ENCODE measurements at places on chromosomes 3 and 15. TPM values are rescaled to one million over a fixed set of nuclear protein-coding genes. Genes with fewer than 3 reads are reported as not detected.

DNA sequence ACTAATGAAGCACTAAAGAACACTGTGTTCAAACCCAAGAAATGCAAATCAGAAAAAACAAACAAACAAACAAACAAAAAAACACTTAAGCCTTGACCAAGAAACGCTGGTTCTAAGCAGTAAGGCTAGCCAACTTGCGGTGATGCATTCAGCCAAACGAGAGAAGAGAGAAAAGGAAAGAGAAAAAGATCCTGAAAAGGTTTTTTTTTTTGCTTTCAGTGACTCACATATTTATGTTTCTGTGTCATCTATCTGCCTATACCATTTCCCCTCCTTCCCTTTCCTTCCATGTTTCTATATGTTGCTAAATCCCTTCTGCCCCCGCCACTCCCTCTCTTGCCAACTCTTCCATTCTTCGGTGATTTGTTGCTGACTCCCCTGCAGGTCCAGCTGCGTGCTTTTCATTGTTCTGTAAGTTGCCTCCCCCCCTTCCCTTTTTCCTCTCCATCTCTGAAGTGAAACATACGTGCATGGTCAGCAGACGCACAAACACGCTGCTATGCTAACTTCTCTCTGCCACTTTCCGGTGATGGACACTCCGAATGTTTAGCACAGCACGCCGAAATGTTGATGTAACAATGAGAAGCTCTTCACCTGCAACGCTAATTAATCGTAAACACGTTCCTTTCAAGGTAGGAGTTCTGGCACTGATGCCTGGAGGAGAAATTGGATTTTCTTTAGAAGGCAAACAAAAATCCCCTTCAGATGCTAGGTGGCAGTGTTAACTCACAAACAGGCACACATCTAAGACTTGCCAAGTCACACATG lies 154.4 kb downstream of the TUSC7 start:
- peak; percentile 19 for DNase-seq

- peak; percentile 94 for DNase-seq
Observed at GRCh38 chr3:157785102-157785826, 282.0 kb upstream of the VEPH1 start.

- DNase-seq, result no peak
Observed at GRCh38 chr3:54008099-54008498, 114.3 kb upstream of the CACNA2D3 start.

DNA sequence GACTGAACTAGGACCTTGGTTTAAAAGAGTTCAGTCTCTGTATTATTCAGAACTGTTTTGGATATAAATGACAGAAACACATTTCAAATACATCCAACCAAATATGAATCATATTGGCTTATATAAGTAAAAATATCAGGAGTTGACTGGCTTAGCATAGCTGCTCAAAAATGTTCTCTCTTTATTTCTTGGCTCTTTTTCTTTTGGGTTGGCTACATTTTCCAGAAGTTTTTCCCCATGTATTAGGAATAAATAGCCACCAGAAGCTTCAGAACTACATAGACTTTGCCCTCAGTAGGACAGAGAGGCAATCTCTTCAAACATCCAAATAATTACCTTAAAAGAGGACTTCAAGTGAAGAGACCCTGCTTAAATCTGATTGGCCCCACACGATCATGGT lies 32.7 kb downstream of the KCNMB2 start:
- DNase-seq, result no peak

- no peak for DNase-seq
Observed at GRCh38 chr15:65740148-65740547, 51.9 kb downstream of the DENND4A start.

GRCh38 chr3:100500320-100500880 lies 8.0 kb downstream of the TMEM45A start:
- DNase-seq, result peak; percentile 51

- no peak for DNase-seq
Observed at GRCh38 chr3:78794431-78794830, 973.4 kb downstream of the ROBO1 start.

DNA sequence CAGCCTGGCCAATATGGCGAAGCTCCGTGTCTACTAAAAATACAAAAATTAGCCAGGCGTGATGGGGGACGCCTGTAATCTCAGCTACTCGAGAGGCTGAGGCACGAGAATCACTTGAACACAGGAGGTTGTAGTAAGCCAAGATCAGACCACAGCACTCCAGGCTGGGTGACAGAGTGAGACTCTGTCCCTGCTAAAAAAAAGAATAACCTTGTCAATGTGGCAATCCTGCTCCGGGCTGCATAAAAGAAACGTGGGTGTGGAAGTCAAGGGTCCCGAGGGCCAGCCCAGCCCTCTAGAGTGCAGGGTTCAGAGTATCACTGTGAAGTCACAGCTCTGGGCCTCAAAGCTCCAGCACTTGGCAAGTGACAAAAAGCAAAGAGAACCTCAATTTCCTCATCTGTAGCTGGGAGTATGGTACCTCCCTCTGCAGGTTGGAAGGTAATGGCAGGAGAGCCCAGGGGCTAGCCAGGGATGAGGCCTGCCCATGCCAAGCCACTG lies 73.5 kb upstream of the IQSEC1 start:
- DNase-seq, result no peak

- no peak for DNase-seq
Observed at GRCh38 chr3:46504789-46505188, 7.0 kb downstream of the RTP3 start.

DNA sequence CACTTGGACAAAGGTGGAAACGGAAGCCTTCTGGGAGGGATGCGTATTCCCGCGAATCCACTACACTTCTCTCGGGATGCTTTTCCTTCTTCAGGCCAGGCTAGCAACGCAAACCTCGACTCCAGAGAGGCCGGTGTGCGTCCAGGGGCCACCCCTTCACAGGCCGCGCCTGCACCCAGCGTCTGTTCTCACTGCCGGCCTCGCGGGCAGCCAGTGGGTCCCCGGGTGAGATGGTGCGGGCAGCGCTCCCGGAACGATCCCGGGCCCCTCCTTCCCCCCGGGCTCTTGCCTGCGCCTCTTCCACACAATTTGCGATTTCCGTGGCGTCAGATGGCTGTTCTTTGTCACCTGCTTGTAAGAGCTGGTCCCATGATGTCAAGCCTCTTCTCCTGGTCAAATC lies 27.3 kb downstream of the GABRA5 start:
- DNase-seq, result no peak

DNA sequence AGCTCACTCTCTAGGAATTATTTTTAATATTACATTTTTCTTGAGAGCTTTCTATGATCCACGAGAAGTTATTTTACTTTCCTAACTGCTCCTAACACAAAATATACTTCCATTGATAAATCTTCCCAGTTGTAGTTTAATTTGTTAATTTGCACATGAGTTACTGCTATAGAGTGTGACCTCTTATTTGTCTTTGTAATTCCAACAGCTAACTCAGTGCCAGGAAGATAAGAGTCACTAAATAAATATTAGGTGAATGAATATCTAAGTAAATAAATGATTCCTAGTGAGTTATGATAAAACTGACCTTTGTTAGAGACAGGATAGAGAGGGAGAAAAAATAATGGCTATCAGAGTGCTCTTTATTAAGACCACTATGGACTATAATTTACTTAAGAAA lies 319.9 kb downstream of the NAALADL2 start:
- peak; percentile 8 for DNase-seq

- no peak for DNase-seq
Observed at GRCh38 chr3:49172551-49173041, 1.2 kb downstream of the KLHDC8B start.

DNA sequence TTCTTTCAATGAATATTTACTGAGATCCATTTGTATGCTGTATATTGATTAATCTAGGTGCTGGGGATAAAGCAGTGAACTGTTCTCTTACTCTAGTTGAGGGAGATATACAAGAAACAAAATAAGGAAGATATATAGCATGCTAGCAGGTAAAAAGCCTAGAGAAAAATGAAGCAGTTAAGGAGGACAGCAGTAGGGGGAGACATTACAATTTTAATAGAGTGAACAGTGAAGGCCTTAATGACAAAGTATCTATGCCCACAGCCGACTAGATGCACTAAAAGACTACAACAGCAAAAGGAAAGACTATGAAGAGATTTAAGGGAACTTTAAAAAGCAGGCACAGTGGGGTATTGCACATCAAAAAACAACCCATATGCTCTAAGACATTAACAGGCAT lies 81.4 kb downstream of the XRN1 start:
- peak; percentile 9 for DNase-seq

DNA sequence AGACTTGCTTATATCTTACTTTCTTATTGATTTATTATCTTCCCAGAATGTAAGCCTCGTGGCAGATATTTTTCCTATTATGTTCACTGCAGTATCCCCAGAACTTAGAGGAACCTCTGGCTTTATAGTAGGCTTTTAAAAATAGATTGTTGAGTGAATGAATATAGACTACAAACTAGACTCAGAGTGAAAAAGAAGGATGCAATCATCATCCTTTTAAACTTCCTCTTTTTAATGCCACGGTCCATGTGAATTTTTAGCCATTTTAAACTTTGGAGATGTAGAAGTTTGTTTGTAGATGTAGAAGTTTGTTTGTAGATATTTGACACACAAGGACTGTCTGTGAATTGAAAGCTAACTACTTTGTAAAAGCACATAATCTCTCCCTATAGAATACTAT lies 7.2 kb upstream of the P2RY12 start:
- no peak for DNase-seq

DNA sequence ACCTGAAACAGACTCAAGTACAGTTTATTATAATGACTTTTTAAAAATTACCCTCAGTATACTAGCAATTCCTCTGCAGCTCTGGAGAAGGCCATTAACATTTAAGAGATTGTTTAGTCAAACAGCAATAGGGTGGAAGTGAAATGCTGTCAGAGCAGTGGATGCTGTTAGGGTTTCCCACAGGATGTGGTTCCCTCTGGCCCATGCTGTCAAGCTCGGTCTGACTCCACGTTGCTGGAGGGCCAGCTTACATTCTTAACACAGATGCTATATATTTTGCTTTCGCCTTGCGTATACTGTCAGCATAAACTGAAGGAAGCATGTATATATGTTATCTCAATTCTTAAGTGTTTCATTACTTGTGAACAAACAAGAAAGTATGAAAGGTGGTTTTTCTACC lies 231.1 kb upstream of the COL8A1 start:
- DNase-seq, result peak; percentile 23

GRCh38 chr15:82900511-82901060 lies 51.9 kb downstream of the HOMER2 start:
- no peak for DNase-seq

DNA sequence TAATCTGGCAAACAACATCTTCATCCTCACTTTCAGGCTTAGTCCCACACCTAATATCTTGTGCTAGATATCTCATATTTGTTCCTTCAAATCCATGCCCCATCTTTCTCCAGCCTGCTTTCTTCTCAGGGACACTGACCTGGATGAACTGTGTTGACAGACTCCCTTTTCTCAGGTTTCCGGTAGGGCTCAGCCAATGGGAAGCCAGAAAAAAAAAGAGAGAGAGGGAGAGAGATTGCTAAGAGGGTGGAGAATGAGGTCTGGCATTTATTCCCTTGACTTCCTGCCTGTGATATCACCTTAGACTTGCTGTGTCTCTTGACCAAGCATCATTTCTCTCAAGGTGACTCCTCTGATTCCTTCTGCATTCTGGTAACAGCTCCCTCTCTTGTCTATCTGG lies 145.6 kb upstream of the ABI3BP start:
- DNase-seq, result no peak

DNA sequence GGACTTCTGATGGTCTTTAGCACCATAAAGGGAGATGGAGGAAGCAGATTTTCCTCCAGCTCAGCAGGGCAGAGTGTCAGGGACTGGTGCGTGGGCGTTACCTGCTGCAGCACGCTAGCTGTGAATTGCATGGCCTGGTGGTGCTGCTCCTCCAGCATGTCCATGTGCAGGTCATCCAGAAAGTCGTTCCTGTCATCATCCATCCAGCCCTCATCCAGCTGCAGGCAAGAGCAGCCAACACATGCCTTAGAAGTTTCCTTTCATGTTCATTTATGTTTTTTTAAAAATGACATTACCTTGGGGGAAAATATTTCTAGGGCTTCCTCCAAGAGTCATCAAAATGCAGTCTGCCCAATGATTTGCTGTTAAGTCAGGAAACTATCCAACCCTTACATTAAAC lies 239.2 kb downstream of the PDZRN3 start:
- no peak for DNase-seq

- no peak for DNase-seq
Observed at GRCh38 chr3:178156301-178156700, 379.9 kb upstream of the KCNMB2 start.

- DNase-seq, result no peak
Observed at GRCh38 chr3:120907659-120908029, 361 bp upstream of the STXBP5L start.

DNA sequence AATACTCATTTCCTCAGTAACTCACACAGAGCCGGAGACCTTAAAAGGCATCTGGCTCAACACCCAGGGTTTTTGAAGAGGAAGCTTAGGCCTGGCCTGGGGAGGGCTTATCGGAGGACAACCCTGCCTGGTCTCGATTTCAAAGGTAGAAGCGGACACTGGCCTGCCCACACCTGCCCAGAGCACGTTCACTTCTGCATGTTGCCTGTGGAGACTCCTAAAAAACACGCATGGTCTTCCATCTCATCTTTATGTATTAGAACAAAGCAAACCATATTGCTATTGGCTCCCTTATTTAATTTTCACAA lies 55.5 kb upstream of the FURIN start:
- no peak for DNase-seq

DNA sequence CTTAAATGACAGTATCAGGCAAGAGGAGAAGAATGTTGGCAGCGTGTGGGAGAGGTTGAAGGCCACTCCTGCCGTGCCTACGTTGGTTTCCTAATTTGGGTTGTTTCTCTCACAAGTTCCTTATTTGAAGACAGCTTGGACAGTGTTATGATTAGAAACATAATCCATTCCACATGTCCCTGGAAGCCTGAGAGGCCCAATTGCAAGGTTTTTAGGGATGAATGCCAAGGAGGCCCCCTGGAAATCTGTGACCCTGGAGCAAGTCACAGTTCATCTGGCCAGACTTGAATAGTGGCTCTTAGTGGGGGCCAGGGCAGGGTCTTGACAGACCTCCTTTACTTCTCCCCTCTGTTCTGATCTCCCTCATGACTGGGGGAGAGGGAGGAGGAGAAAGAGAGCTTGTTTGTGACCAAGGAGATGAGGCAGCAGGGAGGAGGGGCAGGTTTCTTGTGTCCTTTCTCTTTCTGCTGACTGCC lies 584.4 kb upstream of the TBL1XR1 start:
- DNase-seq, result no peak

- DNase-seq, result no peak
Observed at GRCh38 chr15:68203486-68203885, 1.6 kb downstream of the CALML4 start.

LTK gene
- 4.3 TPM for total RNA-seq

DNAH12 gene
- not detected for total RNA-seq

RBPMS2 gene
- total RNA-seq, result 0.50 TPM

DPPA2 gene
- not detected for total RNA-seq

TERB2 gene
- not detected for total RNA-seq

PRTG gene
- 8.7 TPM for total RNA-seq

IMPG2 gene
- total RNA-seq, result not detected

TMCO5A gene
- not detected for total RNA-seq

CASR gene
- total RNA-seq, result not detected

UQCC5 gene
- total RNA-seq, result 47.0 TPM

CCDC54 gene
- total RNA-seq, result not detected

SKIL gene
- total RNA-seq, result 51.3 TPM

C15orf62 gene
- total RNA-seq, result 0.31 TPM

SCN11A gene
- not detected for total RNA-seq

ARPP21 gene
- not detected for total RNA-seq

SEC22C gene
- total RNA-seq, result 77.4 TPM

NMNAT3 gene
- not detected for total RNA-seq

TUSC7 gene
- not detected for total RNA-seq

OR5H1 gene
- total RNA-seq, result not detected

GOLGA8G gene
- not detected for total RNA-seq

HDC gene
- 0.29 TPM for total RNA-seq

All from A172 (cell line).